Activated T-cell treated with anti-CD3 and anti-CD28 coated beads for 24 hours (primary cell): ENCODE measurements at places on chromosomes 4 and X.

DNA sequence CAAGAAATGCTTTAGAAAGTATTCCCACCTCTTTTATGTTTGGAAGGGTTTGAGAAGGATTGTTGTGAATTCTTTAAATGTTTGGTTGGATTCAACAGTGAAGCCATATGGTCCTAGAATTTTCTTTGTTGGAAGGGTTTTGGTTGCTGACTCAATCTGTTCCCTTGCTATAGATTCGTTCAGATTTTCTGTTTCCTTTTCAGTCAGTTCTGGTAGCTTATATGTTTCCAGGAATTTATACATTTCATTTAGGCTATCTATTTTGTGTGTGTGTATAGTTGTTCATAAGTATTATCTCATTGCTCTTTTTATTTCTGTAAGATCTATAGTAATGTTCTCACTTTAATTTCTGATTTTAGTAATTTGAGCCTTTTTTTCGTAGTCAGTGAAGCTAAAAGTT lies 114.4 kb downstream of the MSN start:
- no peak for DNase-seq

- no peak for DNase-seq
These were observed 2155.1 kb upstream of the AGA start for GRCh38 chr4:179597301-179597700.

- DNase-seq: no peak
These were observed 877.8 kb downstream of the FAM133A start for GRCh38 chrX:94551831-94552230.

DNA sequence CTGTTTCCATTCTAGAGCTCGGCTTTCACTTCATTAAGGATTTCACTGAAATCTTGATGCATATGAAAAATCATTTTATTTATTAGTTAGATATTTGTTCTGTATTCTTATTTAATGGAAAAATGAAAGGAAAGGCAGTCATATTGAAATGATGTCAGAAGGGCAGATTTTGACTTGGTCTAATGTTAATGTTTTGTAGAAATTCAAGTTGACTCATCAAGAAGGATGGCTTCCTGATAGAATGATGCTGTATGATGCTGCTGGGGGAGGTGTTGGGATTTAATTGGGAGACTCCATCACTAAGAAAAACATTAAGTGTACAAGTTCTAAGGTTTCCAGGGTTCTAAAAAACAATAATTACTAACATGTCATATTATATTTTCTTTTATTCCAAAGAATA lies 204.8 kb downstream of the PDGFC start:
- no peak for DNase-seq

- no peak for DNase-seq
These were observed 265.5 kb downstream of the ARHGAP24 start for GRCh38 chr4:85740431-85740861.
